ENCODE measurements at places on chromosomes 2 and 18.

DNA sequence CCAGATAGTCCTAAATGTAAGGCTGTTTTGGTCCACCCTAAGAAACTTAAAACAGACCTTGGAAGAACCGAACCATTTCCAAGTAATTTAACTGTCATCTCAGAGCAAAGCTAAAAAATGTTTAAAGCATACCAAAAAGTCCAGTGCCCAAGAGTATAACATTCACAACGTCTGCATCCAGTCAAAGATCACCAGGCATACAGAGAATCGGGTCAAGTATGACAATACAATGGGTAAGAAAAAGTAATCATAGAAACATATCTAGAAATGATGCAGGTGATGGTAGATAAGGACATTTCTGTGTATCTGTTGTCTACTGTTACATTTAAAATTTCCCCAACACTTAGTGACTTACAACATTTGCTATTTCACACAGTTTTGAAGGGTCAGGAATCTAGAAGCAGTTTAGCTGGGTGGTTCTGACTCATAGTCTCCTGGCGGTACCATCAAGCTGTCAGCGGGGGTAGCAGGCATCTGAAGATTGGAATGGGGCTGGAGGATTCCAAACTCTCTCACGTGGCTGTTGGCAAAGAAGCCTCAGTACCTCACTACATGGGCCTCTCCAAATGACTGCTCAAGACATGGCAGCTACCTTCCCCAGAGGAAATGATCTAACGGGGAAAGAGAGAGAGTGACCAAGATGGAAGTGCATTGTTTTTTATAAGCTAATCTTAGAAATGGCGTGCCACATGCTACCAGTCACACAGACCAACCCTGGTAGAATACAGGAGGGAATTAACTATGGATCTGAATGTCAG, 36.6 kb upstream of the DYNC2LI1 start:
- DNase-seq: no peak

- peak; percentile 77 for DNase-seq
Observed at GRCh38 chr18:32271672-32272208, 81.9 kb downstream of the MEP1B start.

- DNase-seq: no peak
Observed at GRCh38 chr2:48747319-48747718, 8.2 kb downstream of the LHCGR start.

- DNase-seq: no peak
Observed at GRCh38 chr18:48646976-48647375, 108.1 kb downstream of the CTIF start.

GRCh38 chr2:79713131-79713785, 200.4 kb downstream of the CTNNA2 start:
- DNase-seq: no peak

GRCh38 chr18:2657788-2658458, 2.4 kb downstream of the SMCHD1 start:
- no peak for DNase-seq

GRCh38 chr18:50162486-50163304, 32.3 kb downstream of the MYO5B start:
- DNase-seq: no peak

DNA sequence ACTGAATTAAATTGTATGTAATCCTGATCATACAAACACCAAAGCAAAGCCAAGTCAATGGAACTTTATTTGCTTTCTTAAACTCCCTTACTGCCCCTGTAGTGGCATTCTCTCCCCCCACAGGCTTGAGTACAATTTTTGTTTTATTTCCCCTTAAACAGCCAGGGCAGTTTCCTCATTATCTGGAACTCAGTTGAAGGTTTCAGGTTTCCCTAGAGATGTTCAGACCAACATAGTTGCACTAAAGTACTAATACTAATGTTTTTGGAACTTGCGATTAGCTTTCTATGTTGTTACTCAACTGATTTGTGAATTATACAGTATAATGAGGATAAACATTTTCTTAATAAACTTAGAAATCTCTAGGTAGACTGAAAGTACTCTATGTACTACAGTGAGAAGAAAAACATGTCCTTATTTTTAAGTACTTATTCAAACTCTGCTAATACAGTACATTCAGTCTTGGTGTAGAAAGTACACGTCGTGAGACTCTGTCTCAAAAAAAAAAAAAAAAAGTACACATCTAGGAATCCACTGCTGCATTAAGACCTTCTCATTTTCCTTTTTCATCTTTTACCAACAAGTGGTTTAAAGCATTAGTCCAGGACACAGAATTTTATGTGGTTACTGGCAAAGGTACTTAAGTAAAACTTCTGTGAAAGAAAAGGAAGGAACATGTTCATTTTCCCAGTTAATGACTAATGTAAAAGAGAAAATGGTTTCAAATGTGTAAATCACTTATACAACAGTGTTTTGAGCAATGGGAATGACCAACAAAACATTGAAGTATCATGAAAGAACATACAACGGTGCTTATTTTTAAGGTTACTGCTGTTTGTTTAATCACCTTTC, 209.5 kb upstream of the SMAD7 start:
- no peak for DNase-seq

GRCh38 chr2:120840795-120841487, 105.3 kb downstream of the GLI2 start:
- no peak for DNase-seq

DNA sequence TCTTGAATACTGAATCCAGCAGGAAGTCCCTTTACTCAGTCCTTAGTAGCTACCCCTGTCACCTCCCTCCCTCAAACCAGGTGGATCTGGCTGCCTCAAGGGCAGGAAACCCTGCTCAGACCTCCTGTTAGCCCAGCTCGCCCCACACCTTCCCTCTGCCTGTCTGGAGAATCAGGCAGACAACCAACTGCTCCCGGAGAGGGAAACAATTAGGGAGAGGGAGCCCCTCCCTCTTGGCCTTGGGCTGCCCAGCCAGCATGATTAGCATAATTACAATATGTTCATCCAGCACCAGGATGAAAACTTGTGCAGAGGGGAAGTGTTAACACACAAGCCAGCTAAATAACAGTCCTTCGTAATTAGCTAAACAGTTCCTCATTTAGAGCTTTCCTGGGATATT, 185.5 kb downstream of the C1D start:
- DNase-seq: no peak

DNA sequence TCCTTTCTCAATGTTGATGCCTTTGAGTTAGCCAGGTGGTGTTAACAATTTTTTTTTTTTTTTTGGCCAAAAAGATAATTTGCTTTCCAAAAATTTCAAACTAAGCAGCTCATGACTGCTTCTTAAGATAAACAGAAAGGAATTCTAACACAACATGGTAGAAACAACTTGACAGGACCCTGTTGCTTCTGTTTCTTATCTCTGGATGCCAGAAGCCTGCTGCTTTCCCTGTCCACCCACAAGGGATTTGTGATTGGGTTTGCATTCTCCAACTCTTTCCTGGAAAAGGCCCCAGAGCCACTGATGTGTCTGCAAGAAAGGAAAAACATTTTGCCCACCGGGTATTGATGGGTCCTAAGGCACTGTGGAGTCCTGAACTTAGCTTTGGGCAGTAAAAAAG, 217.2 kb upstream of the PKDCC start:
- no peak for DNase-seq

DNA sequence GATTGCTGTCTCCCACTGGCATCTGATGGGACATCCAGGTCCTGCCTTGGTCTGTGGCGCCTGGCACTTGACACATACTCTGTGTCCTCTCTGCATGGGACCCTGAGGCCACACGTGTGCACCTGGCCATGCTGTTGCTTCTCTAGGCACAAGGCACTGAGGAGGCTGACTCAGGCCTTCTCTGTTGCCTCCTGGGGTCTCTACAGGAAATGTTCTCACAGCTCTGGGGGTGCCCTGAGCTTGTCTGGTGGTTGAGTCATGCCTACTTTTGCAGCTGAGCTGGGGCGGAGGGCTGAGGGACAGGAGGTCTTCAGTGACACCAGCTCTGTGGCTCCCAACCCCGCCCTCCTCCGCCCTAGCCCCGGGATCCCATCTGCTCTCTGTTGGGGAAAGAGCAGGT, 207.0 kb upstream of the HS6ST1 start:
- no peak for DNase-seq

- DNase-seq: no peak
Observed at GRCh38 chr2:11582612-11582861, 48.7 kb downstream of the GREB1 start.

- no peak for DNase-seq
Observed at GRCh38 chr2:232838406-232838874, 31.6 kb upstream of the SNORC start.

GRCh38 chr2:11411768-11412448, 54.1 kb downstream of the E2F6 start:
- DNase-seq: peak; percentile 64

- DNase-seq: no peak
Observed at GRCh38 chr2:186623084-186623483, 33.2 kb downstream of the ITGAV start.

- no peak for DNase-seq
Observed at GRCh38 chr18:48765053-48765452, 185.7 kb downstream of the SMAD7 start.

DNA sequence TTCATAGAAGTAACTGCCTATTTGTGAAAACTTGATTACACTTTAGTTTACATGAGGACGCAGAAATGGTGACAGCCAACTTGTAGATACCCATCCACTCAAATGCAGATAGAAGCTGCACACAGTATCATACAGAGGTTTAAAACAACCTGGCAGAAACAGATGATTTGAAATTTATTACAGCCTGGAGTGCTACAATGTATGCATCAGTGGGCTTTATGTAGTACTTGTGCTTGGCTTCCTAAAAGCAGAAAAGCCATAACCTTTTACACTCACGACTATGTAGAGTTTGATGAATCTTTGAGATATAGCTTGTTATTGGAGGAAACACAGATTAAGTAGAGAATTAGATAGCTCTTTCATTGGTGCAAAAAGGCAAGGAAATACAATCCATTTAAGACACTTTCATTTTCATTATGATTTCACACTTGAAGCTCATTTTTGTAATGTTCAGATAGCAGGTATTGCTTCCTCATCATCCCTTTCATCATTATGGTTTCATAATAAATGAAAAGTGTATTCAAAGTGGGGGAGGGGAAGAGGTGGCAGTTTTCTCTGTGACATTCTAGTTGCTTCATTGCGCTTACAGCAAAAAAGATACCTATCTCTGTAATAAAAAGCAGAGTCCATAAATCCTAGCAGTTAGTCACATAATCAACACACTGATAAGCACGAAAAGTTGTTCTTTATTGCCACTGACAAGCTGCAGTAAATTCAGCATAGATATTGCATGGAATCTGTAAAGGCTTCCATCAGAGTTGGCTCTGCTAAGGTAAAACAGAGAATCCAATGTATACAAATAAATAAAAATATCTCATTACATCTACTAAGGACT, 789.8 kb upstream of the FSHR start:
- no peak for DNase-seq
